Suppressor macrophage (primary cell): ENCODE measurements at places on chromosomes 6 and 20.

DNA sequence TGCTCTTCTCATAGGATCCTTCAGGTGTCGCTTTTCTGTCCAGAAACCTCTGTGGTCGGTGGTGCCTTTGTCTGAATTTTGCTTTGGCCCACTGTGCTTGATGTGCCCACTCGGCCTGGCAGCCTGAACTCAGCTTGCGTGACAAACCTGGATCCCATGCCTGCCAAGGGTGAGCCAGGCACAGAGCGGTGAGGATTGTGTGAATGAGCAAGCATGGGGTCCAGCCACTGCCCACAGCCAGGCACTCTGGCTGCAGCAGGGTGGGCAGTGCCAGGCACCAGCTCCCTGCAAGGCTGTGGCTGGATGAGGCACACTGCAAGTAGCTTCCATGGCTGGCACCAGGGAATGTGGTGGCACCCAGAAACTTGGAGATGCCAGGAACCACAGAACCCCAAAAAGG is 110.3 kb downstream of the THEMIS start:
- no peak for DNase-seq

DNA sequence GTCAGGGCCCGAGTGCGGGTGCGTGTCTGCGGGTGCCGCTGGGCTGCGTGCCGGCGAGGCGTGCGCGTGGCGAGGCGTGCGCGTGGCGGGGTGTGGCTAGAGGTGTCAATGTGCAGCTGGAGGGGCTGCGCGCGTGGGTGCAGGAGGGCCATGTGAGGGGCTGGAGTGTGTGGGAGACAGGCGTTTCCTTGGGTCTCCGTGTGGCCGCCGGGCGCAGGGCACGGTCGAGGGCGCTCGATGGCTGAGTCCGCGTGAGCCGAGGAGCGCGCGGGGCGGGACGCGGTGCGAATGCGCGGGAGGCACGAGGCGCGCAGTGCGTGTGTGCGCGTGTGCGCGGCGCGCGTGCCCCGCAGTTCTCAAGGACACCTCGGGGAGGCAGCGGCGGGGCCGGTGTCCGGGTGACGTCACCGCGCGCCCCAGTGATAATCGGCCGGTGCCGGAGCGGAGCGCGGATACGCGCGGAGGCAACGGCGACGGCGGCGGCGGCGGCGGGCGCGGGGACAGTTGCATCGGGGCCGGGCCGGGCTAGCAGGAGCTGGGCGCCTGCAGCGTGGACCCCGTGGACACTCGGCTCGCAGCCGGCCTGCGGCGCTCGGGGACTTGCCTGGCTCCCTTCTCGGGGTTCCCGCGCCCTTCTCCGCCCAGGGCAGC is 38.7 kb downstream of the YTHDF1 start:
- DNase-seq, result peak; percentile 31

GRCh38 chr6:14921170-14921569 is 324.7 kb upstream of the JARID2 start:
- DNase-seq, result peak; percentile 98

DNA sequence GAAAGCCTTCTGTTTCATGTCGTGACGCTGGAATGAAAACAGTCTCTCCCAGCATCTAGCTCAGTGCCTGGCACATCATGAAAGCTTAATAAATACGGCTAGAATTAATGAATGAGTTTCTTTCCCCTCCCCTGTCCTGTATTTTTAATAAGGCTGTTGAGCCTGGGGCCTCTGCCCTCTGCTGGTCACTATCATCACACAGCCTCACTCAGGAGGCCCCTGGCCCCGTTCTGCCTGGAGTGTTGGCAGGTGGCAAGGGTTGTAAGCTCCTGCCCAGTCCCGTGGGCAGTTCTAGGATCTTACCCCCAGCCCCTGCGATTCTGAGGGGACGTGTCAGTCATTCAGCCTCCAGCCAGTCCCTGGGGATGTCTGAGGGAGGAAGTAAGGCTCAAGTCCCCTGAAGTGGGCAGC is 41.4 kb downstream of the PHACTR3 start:
- DNase-seq, result no peak

GRCh38 chr6:134177236-134177635 is 124.8 kb upstream of the SLC2A12 start:
- peak; percentile 66 for DNase-seq
